ENCODE measurements at places on chromosomes 12 and 14.
A peak's percentile ranks its signal among the peaks of the same experiment; 100 is the strongest.

DNA sequence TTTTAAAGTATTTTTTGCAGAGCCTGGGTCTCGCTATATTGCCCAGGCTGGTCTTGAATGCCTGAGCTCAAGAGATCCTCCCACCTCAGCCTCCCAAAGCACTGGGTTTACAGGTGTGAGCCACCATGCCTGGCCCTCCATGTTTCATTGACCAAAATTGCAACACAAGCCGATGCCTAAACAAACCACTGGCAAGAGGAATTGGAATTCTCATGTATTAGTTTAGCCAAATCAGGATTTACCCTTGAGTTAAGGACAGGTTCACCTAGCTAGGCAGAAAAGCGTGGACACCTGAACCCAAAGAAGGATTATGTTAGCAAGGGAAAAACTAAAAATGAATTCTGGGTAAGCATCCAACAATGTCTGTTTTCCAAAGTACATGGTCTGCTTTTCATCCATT, 14.6 kb upstream of the METAP2 start:
- no peak for DNase-seq

DNA sequence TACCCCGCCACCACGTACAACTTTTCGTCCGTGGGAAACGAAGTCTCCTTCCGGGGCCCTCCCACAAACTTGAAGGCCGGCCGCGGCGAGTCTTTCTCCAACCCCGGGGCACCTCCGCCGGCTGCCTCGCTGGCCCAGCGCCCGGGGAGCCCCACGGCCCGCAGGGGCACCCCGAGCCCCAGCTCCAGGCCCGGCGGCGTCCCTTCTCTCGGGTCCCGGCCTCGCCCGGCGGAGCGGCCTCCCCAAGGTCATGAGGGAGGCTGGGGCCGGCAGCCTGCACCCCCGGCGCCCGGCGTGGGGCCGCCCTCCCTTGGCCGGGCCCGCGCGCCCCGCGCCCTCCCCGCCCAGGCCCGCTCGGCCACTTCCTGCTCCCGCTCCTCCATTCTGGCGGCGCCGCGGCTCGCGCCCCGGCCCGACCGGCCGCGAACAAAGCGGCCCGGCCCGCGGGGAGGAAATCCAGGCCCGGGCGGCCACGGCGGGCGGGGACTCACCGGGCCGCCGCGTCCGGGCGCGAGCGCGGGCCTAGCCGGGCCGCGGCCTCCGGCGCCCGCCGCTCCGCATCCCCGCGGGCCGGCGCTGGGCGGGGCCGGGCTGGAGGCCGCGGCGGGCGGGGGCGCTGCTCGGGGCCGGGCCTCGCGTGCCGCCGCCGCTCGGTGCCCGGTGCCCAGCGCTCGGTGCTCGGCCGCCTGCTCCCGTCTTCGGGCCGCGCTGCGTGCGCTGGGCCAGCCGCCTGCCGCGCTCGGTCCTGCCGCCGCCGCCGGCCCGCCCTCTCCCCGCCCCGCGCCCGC, at the start of gene AKT1:
Gene AKT1 (minus strand): TSS at position 756 of the 788 bp plus-strand sequence. CDS start 3,105 bp downstream, outside the sequence.
- no peak for DNase-seq

GRCh38 chr12:19186722-19187661, 57.5 kb downstream of the PLEKHA5 start:
- DNase-seq: peak; percentile 47

DNA sequence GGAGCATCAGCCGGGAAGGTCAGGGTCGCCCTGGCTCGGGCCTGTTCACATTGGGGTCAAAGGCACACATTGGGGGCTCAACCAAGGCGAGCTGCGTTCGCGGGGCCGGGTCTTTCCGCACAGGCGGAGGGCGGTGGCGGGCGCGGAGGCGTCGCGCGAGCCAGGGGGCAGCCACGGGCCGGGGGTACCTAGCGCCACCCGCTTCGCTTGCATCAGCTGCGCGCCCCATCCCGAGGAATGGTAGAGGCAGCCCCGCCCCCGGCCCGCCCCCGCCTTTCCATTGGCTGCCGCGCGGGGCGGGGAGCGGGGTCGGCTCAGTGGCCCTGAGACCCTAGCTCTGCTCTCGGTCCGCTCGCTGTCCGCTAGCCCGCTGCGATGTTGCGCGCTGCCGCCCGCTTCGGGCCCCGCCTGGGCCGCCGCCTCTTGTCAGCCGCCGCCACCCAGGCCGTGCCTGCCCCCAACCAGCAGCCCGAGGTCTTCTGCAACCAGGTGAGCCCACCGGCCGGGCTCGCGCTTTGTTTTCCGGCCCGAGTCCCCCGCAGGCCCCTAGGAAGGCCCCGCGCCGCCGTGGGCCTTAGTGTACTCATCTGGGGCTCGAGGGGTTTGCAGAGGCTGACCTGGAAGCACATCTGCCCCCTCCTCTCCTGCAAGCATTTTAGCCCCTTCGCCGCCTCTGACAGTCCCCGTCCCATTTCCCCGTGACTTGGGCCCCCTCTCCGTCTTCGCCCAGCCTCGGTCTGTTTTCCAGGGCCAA, at the start of gene ALDH2:
Gene ALDH2 (plus strand): TSS at position 326 of the 754 bp plus-strand sequence. CDS start 50 bp downstream, at position 376.
- DNase-seq: peak; percentile 75

GRCh38 chr14:105899657-105900397, 373.4 kb downstream of the TMEM121 start:
- DNase-seq: no peak

GRCh38 chr12:90854136-90854689, 100.8 kb downstream of the CCER1 start:
- DNase-seq: peak; percentile 57

DNA sequence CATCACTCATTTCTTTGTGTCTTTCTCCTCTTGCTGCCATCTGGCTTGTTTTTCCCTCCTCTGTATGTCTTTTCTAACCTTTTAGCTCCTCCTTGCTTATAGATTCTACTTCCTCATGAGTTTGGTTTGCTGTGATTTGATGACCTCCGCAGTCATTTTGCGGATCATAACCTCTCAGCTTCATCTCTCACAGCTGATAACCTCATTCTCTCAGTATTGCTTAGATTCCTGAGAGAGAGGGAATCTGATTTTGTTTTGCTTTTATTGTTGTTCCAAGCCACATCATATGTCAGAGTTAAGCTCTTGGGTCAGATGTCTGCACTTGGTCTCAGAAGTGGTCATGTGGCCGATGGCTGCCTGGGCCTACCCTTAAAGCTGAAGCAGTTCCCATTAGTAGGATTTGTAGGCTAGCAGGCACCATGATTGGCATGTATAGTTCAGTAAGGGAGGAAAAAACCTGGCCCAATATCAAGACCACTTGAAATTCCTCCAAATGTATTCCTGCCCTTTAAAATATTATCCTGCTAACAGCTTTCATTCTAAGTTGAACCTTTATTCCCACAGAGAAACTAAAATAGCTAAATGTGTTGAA, 13.5 kb downstream of the ZNF664 start:
- DNase-seq: no peak

DNA sequence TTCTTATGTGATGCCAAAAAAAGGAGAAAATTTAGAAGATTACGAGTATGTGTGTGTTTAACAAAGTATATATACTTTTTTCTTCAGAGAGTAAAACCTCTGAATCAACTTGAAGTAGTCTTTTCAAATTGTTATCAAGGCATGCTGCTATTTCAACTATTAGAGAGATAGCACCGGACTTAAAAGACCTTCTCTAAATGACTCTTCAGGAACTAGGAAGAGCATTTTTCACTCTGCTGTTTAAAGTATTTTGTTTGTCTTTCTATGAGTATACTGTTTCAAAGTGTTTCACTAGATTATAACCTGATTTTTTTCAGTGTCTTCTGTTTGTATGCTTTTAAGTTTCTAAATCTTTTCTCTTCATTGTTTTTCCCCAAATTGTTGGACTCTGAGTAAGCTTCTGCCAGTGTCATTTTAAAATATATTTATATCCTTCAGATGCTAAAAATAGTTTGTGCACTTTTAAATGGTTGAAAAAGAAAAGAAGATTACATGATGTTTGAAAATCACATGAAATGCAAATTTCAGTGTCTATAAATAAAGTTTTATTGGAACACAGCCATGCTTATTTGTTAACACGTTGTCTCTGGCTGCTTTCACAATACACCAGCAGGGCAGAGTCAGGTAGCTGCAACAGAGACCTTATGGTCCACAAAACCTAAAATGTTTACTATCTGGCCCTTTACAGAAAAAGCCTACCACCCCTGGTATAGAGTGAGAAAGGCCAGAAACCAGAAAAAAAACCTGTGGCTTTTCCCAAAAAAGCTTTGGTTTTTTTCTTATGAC, 21.3 kb downstream of the CRADD start:
- peak; percentile 12 for DNase-seq

- no peak for DNase-seq
Measured at GRCh38 chr14:68541178-68541896, 251.5 kb downstream of the ZFP36L1 start.

GRCh38 chr14:89672636-89673511, 255.8 kb upstream of the FOXN3 start:
- DNase-seq: peak; percentile 22

- no peak for DNase-seq
Measured at GRCh38 chr12:81588235-81589008, 170.7 kb downstream of the PPFIA2 start.

DNA sequence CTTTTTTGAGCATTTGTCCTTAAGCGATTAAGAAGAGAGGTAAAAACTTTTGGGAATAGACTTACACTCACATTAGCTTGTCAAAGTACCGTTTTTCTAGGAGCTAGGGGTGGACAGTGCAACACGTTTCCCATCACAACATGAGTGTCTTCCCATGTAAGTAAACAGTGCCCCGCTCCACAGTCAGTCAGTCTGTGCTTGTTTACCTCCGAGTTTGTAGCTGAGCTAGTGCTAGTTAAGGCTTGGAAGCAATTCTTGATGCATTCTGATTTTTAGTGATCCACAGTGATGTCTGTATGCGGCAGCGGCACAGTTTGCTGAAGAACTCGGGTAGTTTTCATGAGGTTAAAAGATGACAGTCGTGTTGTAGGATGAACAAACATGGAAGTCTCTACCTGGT, 941 bp downstream of the ZDHHC17 start:
- DNase-seq: peak; percentile 10

GRCh38 chr12:26963413-26963812, 25.1 kb downstream of the FGFR1OP2 start:
- no peak for DNase-seq

DNA sequence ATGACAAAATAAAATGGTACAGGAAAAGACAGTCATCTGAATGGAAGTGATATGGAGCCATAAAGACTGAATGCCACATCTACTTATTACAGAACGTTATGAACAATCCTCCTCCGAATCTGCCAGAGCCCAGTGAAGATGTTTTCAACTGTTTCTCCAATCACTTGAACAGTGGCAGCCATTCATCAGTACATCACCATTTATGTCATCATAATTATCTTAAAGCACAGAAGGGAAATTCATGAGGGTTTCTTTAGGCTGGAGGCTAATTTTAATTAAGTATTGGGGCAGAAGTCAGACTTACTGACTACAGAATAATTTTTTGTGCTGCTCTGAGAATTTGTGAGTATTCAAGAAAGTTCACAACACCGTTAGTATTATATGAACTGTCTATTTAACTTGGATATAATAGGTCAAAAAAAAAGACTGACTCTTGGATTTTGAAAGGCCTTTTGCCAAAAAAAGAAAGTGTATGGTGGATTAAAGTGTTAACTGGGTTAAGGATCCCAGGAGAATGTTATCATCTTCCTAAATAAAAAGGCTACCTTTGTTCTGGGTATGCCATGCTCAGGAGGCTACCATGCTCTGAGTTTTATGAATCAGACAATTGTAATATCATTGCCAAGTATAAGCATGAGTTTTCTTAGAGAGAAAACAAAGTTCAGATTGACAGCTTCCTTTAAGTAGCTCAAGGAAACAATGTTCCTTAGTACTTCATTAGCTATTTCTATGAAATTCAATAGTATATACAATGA, 40.1 kb downstream of the PDZRN4 start:
- DNase-seq: no peak

DNA sequence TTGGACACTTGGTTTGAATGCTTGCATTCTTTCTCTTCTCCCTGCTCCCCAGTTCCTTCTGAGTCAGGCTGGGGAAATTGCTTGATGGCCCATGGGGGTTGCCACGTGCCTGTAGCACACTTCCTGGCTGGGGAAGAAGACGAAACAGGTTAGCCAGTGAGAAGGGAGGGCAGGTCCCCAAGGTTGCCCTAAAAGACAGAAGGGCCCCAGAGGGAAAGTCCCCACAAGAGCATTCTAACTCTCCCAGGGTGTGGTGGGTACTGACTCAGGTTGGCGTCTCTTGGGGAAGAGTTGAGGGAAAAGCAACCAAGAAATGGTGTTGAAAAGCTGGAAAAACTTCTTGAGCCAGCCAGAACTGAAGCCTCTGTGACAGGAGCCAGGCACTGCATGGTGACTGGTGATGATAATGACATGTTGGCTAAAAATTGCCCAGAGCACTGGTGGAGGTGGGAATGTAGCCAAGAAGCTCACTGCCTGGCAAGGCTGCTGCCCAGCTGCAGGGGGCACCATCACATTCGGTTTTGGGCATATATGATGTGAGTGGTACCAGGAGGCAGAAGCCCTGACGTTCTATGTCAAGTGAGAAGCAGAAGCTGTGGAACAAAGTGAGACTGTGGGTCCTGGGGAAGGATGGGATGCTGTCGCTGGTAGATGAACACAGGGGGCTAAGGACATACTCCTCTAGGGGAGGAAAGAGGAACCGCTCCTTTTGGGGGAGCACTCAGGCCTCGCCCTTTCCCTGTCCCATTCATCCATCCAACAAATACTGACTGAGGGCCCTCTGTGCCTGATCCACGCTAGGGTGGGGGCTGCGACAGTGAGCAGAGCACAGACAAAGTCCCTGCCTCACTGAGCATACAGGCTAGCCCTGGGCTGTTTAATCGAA, 8.1 kb upstream of the RABGGTA start:
- DNase-seq: no peak

- DNase-seq: no peak
Measured at GRCh38 chr14:34453226-34453625, 8.8 kb downstream of the SPTSSA start.

- DNase-seq: peak; percentile 13
Measured at GRCh38 chr12:10027311-10027710, 3.2 kb upstream of the CLEC9A start.

Measured in fibroblast of skin of abdomen (primary cell).